Adrenal gland (tissue), 19 donors: ENCODE measurements at places on chromosomes 3 and 15. TPM values are rescaled to one million over a fixed set of nuclear protein-coding genes. Genes with fewer than 3 reads are reported as not detected.

DNA sequence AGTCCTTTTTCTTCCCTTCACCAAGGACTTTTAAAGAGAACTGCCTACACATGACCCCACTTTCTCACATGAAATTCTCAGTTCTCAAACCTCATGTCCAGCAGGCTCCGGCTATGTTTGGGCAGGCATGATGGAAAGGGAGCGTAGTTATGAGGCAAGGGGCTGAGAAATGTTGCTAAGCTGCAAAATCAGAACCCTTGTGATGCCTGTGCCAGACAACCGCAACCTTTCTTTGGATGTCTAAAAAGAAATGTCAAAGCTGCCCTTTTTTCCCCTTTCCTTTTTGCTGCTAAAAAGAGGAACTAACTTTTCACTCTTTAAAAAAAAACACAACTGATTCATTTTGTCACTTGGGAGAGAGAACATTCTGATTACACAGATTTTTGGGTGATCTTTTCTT, 19.2 kb downstream of the GNB4 start:
- H3K36me3 ChIP-seq: no peaks in the 10 kb centered on the region
- no peak overlapping the region for H3K27ac ChIP-seq

GRCh38 chr3:143791386-143791785, 56.9 kb downstream of the SLC9A9 start:
- H3K36me3 ChIP-seq: no peaks in the 10 kb centered on the region
- no peaks in the 10 kb centered on the region for H3K27me3 ChIP-seq
- H3K4me3 ChIP-seq: no peak overlapping the region
- H3K27ac ChIP-seq: no peak overlapping the region
- DNase-seq: no peak

ARHGAP31 gene
- polyA plus RNA-seq: 2.9 TPM

TP63 gene
- 0.13 TPM for polyA plus RNA-seq

LTK gene
- polyA plus RNA-seq: 0.13 TPM

GRCh38 chr3:186915806-186916796, 14.2 kb upstream of the ST6GAL1 start:
- DNase-seq: no peak
- no peaks in the 10 kb centered on the region for H3K4me1 ChIP-seq
- no peaks in the 10 kb centered on the region for H3K27me3 ChIP-seq
- H3K27ac ChIP-seq: no peak overlapping the region

- H3K4me3 ChIP-seq: no peak overlapping the region
- no peak overlapping the region for H3K27ac ChIP-seq
- H3K27me3 ChIP-seq: no peaks in the 10 kb centered on the region
- no peaks in the 10 kb centered on the region for H3K36me3 ChIP-seq
- DNase-seq: no peak
Measured at GRCh38 chr3:39103791-39104552, 3.5 kb downstream of the GORASP1 start.

- H3K27ac ChIP-seq: no peak overlapping the region
- H3K36me3 ChIP-seq: no peaks in the 10 kb centered on the region
- DNase-seq: no peak
- H3K27me3 ChIP-seq: no peaks in the 10 kb centered on the region
- H3K4me3 ChIP-seq: no peak overlapping the region
- H3K4me1 ChIP-seq: no peaks in the 10 kb centered on the region
Measured at GRCh38 chr3:14885307-14885706, 62.1 kb upstream of the NR2C2 start.
